ENCODE measurements at places on chromosomes 12 and 14.

DNA sequence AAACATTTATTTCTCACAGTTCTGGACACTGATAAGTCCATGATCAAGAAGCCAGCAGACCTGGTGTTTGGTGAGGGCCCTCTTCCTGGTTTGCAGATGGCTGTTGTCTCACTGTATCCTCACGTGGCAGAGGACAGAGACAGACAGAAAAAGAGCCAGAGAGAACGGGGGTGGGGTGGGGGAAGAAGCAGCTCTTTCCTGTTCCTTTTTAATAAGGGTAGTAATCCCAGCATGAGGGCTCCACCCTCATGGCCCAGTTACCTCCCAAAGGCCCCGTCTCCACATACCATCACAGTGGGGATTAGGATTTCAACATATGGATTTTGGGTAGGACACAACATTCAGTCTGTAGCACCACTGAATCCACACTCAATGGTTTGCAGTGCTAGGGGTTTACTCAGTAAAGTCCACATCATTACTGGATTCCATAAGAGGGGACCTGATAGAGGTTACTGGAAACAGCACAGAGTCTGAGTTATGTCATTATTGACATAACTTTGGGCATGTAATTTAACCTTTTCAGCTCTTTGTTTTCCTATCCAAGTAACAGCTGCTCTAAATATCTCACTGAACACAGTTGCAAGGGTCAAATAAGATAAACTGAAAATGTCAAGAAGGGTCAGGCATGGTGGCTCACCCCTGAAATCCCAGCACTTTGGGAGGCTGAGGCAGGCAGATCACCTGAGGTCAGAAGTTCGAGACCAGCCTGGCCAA, 53.2 kb downstream of the RPAP3 start:
- DNase-seq: peak; percentile 25

GRCh38 chr14:33576014-33576413, 374.9 kb downstream of the EGLN3 start:
- DNase-seq: no peak

DNA sequence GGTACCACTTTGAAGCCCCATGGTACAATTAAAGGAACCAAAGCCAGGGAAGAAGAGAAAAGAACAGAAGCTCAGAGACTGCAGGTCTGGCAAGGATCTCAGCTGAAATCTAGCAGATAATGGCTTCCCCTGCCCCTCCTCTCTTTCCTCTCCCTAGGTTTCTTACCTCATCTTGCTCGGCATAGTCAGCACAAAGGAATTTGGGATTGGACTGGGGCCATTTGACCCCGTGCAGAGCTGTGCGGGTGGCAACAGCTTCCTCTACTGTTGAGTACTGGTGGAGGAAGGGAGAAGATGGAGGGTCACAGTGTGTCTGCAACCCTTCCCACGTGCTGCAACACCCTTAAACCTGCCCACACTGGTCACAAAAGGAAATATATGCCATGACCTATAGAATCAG, 4.7 kb upstream of the CDH24 start:
- no peak for DNase-seq

GRCh38 chr14:29846339-29847055, 81.2 kb downstream of the PRKD1 start:
- peak; percentile 68 for DNase-seq

GRCh38 chr12:93582351-93582750, 9.9 kb downstream of the SOCS2 start:
- DNase-seq: no peak

DNA sequence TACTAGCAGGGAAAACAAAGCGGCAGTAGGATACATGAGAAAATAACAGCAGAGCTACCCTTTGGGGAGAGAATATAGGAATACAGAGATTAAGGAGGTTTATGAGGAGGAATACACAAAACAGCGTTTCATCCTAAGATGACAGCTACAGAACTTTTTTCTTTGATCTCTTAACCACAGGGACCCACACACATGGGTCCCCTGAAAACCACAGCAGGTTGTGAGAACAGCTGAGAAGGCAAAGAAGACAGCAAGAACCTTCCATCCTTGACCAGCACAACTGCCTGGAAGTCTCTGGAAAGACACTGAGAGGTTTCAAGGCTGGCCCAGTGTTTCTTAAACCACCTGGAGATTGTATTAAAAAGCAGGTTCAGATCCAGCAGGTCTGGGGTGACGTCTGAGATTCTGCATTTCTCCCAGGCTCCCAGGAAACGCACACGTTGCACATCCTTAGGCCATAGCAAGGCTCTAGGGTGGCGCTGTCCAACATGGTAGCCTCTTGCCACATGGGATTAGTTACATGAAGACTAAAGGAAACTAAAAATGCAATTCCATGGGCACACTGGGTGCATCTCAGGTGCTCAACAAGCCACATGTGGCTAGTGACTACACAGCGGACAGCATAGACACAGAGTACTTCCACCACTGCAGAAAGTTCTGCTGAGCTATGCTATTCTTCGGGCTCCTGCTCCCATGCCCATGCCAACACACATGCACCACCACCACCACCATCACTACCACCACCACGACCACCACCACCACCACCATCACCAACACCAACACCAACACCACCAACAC, 92.3 kb downstream of the FOXN3 start:
- no peak for DNase-seq

DNA sequence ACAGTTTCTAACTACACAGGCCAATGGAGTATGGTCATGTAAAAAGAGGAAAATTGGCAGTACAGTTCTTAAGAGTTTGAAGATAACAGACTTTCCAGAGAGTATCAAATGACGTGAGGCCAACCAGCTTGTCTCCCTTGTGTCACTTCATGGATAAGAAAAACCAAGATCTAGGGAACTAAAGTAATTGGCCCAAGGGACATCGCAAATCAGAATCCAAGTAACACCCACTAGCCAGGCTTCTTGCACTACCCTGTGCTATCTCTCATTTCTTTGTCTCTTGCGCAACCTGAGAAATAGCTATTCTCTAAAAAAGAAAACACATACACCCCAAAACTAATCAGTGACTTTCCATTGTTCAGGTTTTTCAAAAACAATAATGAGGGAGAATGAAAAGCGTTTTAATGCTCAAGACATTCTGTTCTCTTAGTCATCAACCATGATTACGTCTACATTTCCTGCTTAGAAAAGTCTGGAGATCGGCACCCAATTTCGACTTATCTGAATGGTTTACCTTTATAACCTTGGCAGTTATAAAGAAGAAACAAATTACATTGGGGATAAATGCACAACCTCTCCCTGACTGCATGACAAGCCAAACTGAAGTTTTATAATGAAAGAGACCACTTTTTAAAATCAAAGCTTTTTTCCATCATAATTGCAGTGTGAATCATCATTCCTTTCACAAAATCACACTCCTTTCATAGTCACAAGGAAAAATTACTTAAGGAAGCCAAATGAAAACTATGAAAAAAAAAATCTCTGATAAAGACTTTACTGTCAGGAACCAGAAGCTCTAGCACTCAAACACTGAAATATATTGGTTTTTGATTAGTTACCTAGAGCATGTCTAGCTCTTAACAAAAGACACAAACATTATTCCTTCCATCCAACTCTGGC, 42.1 kb downstream of the TMTC1 start:
- DNase-seq: no peak

DNA sequence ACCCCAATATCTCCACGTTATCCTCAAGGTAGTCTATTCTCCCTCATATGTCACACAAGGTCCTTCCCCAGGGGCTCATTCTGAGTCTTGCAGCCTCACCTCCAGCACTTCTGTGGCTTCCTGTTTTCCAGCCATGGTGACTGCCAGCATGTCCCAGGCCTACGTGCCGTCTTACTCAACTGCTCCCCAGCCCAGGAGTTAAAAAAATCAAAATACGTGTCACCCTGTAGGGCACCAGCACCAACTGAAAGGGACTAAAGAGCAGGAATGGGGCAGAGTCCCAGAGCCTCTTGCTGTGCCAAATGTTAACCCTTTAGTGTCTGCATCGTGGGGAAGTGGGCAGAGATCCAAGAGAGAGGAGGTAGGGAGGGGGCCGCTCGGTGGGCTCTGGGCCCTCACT, 37.0 kb upstream of the MED13L start:
- no peak for DNase-seq

- DNase-seq: no peak
These were observed 206.4 kb downstream of the ERC1 start for GRCh38 chr12:1197264-1198018.

DNA sequence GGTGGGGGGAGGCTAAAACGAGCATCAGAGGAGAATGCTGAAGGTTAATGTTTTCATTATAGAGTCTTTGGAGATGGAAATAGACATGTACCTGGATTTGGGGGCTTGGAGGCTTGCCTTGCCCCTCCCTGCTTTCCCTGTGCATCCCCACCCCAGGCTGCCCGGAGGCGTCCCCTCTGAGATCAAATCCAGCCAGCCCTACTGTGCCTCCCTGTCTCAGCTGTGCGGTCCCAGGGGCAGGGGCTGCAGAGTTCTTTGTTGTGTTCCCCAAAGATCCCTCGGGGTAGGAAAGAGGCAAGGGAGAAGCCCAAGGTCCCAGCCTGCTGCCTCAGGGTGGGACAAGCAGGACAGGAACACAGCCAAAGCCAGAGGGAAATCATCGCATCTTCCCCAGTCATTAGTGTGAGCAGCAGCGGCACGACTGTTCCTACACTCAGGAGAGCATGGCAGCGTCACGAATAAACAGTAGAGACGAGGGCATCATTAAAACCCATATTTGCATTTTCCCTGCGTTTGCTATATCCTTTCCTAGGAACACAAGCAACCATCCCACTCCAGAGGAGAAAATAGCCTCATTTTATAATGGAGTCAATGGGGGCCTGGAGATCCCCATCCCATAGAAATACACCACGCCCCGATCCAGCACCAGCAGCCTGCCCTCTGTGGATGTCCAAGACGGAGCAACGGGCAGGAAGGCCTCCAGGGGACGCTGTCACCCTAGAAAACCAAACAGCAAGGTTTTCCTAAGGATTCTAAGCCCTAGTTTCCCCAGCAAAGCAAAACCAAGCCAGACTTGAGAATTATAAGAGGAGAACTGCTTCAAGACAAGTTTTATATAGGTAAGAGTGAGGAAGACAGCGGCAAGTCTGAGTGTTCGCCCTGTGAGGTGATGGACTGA, 32.4 kb downstream of the ANO2 start:
- no peak for DNase-seq

- no peak for DNase-seq
These were observed 179.3 kb upstream of the RMST start for GRCh38 chr12:97283297-97283696.

- DNase-seq: no peak
These were observed 220.3 kb downstream of the NELL2 start for GRCh38 chr12:44655846-44656245.

DNA sequence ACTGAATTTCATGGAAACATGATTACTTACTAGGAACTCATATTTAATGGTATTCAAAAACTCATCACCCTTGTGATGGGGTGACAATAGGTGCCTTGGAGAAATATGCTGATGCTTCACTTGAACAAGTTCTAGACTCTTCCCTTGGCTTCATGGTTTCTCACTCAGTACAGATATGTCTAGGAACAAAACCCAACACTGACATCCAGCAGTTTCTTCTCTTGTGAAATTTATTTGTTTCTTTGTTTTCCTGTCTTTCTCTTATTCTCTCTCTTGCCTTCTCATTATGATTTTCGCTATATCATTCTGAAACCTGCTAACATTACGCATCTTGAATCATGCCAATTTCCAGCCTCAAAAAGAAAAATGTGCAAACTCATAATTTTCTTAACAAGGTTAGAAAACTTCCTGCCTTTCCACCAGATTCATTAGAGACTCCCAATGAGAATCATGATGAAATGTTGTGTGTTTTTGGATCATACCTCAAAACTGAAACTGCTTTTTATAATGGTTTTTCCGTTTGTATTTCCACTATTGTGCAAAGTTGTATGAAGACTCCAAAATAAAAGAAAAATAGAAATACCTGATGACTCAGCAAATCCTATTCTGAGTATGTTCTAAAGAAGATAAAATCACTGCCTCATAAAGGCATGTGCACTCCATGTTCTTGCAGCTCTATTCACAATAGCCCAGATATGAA, 1021.5 kb downstream of the TMEM121 start:
- DNase-seq: no peak

DNA sequence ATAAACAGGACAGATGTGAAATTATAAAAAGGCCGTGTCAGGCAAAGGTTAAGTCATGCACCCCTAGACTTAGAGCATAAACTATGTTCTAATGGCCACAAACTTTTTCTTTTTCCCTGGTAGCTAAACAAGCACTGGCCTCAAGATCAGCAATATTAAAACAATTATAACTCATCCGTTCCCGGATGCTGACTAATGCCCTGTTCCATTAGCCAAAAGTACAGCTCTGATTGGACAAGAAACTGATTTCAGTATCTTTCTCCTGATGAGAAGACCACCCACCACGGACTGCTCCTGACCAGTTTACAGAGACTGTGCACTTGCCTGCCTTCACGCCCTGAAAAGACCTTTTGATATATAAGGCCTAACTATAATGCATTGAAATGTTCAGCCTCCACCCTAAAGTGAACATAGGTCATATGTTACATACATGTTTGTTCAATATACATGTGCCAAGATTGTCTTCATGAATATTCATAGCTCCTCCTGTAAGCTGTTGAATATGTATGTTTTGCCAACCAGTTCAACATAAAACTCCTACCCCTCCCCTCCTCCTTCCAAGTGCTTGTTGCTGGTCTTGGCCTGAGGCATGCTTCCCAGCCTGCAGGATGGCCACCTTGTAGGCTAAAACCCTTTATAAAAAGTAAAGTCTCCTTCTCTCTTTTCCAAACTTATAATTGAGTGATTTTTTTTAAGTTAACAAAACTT, 162.0 kb downstream of the IPO8 start:
- no peak for DNase-seq

GRCh38 chr12:121005346-121005815, 10.9 kb downstream of the C12orf43 start:
- no peak for DNase-seq

GRCh38 chr12:118136559-118137003, 657 bp downstream of the PEBP1 start:
- no peak for DNase-seq

DNA sequence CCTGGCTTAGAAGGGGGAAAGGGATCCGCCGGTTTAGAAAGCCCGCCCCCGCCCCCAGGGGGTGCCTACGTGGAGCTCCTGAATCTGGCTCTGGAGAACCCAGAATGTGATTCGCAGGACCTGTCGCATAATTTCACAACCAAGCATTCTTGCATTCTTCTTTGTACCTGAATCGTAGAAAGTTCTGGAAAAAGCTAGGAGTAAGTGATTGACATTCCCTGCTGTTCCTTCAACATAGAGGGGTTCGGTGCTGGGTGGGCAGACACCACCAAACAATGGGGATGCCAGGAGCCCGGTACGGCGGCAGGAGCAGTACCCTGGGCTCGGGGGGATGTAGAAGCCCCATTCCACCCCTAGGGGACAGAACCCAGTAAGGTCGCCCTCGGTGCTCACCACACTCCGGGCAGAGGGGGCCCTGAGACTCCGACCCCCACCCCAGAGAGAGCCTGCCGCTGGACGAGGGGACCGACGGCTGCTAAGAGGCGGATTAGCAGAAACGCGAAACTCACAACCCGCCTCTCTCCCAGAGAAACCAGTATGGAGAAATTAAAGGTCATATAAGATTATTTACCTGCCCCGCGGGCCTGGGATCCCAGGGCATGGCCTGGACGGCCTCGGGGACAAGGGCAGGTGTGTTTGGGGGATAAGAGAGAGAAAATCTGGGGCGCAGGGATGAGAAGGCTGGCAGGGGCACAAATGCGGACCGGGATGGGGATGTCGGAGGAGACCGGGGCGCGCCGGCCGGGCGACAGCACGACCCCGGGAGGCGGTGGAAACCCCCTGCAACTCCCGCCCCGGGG, 520 bp downstream of the CSRP2 start:
- no peak for DNase-seq

All from NCI-H2029 treated with DMSO at 0.1 percent for 48 hours (cell line).